Stimulated activated CD8-positive, alpha-beta memory T cell treated with anti-CD3 and anti-CD28 coated beads, Interleukin-2, amount 100 ng/mL, for 48 hours (primary cell): ENCODE measurements at places on chromosomes 12 and 14.
A peak's percentile ranks its signal among the peaks of the same experiment; 100 is the strongest.

DNA sequence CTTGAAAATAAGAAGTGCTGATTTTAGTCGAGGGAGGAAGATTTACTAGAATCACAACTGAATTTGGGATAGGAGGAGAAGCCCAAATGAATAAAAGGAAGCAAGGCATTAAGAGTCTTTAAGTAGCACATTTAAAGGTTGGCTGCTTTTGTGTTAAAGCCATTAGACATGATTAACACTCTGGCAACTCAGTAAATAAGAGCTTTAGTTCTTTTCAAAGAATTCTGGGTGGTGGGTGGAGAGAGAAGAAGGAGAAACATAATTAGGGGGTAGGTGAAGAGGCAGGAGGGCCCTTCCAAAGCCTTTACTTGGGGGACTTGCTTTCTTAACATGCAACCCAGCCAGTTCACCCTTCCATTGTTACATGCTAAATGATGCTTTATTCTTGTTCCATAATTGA lies 284.6 kb upstream of the SEL1L start:
- no peak for DNase-seq

DNA sequence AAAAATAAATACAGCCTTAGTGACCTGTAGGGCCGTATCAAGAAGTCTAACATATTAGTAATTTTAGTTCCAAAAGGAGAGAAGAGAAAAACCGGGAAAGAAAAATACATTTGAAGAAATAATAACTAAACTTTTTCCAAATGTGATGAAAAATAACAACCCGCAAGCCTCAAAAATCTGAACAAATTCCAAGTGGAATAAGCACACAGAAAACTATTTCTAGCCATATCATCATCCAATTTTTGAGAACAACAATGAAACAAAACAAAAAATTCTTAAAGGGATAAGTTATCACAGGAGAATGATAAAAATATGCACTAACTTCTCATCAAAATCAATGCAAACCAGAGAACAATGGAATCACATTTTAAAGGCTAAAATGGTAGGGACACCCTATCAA lies 198.1 kb upstream of the PLXNC1 start:
- DNase-seq, result no peak

DNA sequence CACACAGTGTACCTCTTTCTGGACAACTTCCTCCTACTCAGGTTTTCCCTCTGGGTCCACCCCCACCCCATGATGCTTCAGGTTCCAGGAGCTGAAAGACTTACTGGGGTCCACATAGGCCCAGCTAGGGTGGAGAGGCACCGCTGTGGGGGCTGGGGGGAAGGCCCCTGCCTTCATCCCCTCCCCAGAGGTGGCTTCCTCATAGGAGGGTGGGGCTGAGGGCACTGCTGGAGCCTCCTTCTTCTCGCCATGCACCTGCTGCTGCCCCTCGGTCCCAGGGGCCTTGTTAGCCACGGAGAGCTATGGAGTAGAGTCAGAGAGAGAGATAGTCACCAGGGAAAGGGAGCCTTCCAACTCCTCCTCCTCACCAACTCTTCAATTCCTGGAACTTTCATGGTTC lies 2.7 kb downstream of the FAIM2 start:
- no peak for DNase-seq

- DNase-seq, result no peak
These were observed 7.9 kb upstream of the CEP170B start for GRCh38 chr14:104856869-104857860.

- no peak for DNase-seq
These were observed 113.4 kb upstream of the SCAF11 start for GRCh38 chr12:46103559-46104383.

DNA sequence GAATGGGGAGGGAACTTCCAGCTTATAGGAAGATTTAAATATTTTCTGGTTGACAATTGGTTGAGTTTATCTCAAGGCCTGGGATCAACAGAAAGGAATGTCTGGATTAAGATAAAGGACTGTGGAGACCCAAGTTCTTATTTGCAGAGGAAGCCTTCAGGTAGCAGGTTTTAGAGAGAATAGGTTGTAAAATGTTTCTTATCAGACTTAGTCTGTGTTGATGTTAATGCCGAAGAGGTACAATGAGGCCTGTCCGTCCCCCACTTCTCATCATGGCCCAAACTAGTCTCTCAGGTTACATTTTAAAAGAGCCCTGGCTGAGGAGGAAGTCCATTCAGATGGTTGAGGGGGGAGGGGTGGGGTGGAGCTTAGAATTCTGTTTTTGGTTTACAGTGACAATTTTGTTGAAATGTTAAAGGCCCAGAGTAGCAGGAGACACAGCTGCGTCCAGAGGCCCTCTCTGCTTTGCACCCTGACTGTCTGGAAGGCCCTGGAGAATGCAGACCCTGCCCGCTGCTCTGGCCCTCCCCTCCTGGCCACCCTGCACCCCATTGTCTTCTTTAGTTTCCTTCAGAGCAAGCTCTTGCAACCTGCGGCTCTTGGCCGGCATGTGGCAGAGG lies 672.5 kb upstream of the TMEM132C start:
- DNase-seq, result no peak

GRCh38 chr12:71399197-71399596 lies 40.4 kb upstream of the LGR5 start:
- no peak for DNase-seq

- no peak for DNase-seq
These were observed 89.0 kb downstream of the RFX4 start for GRCh38 chr12:106671840-106672239.

GRCh38 chr12:28552251-28552970 lies 362.2 kb downstream of the CCDC91 start:
- DNase-seq, result no peak

DNA sequence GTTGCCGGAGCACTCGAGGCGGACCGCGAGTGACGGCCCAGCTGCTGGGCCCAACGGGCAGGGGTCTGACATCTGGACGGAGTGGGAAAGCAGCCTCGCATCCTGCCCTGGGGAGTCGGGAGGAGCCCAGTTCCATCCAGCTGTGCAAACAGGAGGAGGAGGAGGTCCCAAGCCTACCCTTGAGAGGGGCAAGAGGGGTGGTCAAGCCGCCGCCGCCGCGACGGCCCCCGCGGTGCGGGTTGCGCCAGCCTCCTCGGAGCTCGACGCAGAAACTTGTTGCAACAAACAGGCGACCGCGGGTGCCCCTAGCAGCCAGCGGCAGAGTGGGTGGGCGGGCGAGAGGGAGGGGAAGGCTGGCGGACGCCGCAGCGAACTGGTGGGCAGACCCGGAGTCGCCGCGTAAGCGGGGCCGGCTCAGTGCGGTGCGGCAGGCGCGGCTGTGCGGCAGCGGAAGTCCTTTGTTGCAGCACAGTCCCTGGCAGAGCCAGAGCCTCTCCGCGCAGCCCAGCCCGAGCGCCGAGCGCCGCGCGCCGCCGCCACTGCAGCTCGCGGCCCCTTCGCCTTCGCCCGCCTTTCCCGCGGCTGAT lies at the start of gene ZBTB1:
Gene ZBTB1 (plus strand): TSS at position 461 of the 587 bp plus-strand sequence. CDS start 16,735 bp downstream, outside the sequence.
- peak; percentile 86 for DNase-seq

GRCh38 chr14:104746071-104746545 lies 6.8 kb upstream of the SIVA1 start:
- peak; percentile 32 for DNase-seq
